Neural crest cell (in vitro differentiated cells): ENCODE measurements at places on chromosomes 4 and X.

DNA sequence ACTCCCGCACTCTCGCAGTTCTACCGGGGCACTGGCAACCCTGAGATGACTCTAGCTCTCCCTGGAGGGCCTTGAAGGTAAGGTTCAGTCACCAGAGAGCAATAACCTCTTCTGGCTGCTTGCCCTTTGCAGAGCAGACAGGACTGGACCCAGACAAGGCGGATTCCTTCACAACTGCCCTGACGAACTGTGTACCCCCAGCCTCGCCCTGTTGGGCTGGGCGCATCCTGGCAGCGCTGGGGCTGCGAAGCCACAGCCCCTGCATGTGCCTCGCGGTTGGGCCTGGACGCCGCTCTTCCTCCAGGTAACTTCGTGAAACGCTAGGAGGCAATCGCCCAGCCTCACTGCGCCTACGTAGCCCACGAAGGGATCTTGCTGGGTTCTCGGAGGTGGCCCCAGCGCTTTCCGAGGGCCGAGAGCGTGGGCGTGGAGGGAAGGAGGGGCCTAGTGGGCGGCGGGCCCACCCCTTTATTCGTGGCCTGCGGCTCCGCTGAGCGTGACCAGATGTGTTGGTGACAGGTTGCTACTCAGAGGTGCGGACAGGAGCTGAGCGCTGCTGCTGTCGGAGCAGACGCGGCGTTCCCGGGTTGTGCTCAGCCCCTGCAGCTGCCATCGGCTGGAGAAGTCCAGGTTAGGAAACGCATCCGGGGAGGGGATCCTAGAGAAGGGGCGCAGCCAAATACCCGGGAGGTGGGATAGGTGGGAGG is 1.9 kb upstream of the MAMLD1 start:
- no peak for DNase-seq
- H3K4me1 ChIP-seq = peaks cover 11% of the 10 kb centered on the region
- peaks cover 52% of the 10 kb centered on the region for H3K27me3 ChIP-seq
- H3K36me3 ChIP-seq = no peaks in the 10 kb centered on the region
- no peak overlapping the region for H3K27ac ChIP-seq
- peak overlapping the region; percentile 65 for H3K4me3 ChIP-seq

- H3K4me1 ChIP-seq = no peaks in the 10 kb centered on the region
- H3K4me3 ChIP-seq = no peak overlapping the region
- no peak for DNase-seq
These were observed 25.8 kb downstream of the ZNF630 start for GRCh38 chrX:48045410-48046311.

DNA sequence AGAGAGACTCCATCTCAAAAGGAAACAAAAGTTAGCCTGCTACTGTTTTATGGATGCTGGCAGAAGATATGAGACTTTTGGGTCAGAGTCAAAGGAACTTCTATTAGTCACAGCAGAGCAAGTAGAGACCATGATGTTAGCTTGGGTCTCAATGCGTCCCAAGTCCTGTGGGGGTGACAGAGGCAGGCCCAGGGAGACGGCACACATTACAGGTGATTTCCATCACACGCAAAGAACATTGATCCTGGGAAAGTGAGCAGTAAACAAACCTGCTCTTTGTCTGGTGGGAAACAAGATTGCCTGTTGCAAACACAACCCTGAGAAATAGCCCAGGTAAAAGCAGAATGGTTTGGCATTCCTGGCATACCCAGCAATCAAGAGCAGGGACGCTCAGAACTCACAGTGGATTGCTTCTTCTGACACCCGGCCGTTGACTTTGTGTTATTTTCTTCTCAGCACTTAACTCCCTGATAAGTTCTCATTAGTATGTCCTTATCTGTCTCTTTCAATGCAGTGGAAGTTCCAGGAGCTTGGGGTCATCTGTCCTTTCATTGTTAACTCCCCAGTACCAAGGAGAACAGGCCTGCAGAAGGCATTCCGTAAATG is 51.2 kb upstream of the LGI2 start:
- H3K27me3 ChIP-seq = no peaks in the 10 kb centered on the region
- H3K4me1 ChIP-seq = no peaks in the 10 kb centered on the region
- DNase-seq = no peak
- no peaks in the 10 kb centered on the region for H3K36me3 ChIP-seq
- no peak overlapping the region for H3K27ac ChIP-seq

GRCh38 chrX:17294561-17294960 is 80.4 kb upstream of the NHS start:
- no peaks in the 10 kb centered on the region for H3K27me3 ChIP-seq
- DNase-seq = no peak
- H3K4me3 ChIP-seq = no peak overlapping the region

- peaks cover 4% of the 10 kb centered on the region for H3K4me1 ChIP-seq
- no peak overlapping the region for H3K27ac ChIP-seq
- DNase-seq = no peak
- H3K27me3 ChIP-seq = no peaks in the 10 kb centered on the region
- peaks cover 3% of the 10 kb centered on the region for H3K36me3 ChIP-seq
These were observed 29.5 kb upstream of the NUP54 start for GRCh38 chr4:76177709-76178108.

- no peak for DNase-seq
- peaks cover 6% of the 10 kb centered on the region for H3K4me1 ChIP-seq
- H3K4me3 ChIP-seq = no peak overlapping the region
- H3K27ac ChIP-seq = no peak overlapping the region
- no peaks in the 10 kb centered on the region for H3K36me3 ChIP-seq
- H3K27me3 ChIP-seq = peaks cover 4% of the 10 kb centered on the region
These were observed 64.1 kb downstream of the FAM184B start for GRCh38 chr4:17717301-17717700.
